ENCODE measurements at places on chromosomes 7 and 10.

GRCh38 chr10:124985162-124985561 lies 43.2 kb downstream of the ZRANB1 start:
- no peak for DNase-seq

DNA sequence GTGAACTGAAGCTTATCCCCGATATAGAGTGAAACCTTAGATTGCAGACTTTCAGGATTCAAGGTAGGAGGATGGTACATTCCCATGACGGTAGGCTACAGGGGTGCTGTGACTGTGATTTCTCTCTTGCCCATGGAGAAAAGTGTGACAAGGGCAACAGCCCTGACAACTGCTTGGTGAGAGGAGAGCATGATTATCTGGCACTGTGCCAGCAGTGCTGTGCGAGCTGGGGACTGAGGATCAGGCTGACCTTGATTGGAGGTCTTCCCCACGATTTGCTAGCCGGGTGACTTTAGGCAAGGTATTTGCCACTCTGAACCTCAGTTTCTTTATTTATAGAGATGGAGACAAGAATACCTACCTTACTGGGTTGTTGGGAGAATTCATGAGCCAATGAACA lies 229.5 kb downstream of the PTEN start:
- no peak for DNase-seq

- no peak for DNase-seq
Measured at GRCh38 chr10:78229950-78230675, 196.4 kb downstream of the RPS24 start.

- DNase-seq = peak; percentile 32
Measured at GRCh38 chr10:91088300-91089140, 131.9 kb upstream of the PCGF5 start.

- DNase-seq = no peak
Measured at GRCh38 chr10:28793482-28793881, 116.2 kb downstream of the BAMBI start.

GRCh38 chr7:30382607-30383006 lies 96.0 kb downstream of the NOD1 start:
- no peak for DNase-seq

DNA sequence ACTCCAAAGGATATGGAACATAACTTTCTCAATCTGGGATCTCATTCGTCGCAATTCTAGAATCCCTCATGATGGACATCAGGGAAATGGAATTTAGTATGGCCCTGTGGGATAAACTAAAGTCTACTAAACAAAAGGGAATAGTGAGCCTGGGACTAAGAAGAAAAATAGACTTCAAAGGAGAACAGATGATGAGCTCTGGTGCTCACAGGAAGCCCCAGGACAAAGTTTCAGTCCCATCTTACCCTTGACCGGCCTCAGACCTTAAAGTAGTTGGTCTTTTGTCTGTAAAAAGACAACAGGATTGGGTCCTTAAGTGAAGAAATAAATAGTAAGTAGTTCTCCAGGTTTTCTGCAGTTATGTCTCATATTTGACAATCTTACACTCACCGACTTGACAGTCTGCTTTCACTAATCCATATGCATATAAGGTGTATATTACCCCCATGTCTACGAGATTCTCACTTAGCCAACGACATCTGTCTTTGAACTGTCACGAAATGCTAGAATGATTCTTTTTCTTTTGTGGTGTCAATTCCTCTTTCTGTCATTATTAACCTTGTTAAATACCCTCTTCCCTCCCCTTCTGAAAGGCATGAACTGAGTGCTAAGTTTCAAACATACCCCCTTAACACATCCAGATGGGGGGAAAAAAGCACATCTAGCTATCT lies 10.9 kb upstream of the IKZF1 start:
- no peak for DNase-seq

- no peak for DNase-seq
Measured at GRCh38 chr7:137342828-137343261, 688 bp downstream of the PTN start.

GRCh38 chr10:62076891-62077290 lies 175.4 kb downstream of the ARID5B start:
- peak; percentile 20 for DNase-seq

DNA sequence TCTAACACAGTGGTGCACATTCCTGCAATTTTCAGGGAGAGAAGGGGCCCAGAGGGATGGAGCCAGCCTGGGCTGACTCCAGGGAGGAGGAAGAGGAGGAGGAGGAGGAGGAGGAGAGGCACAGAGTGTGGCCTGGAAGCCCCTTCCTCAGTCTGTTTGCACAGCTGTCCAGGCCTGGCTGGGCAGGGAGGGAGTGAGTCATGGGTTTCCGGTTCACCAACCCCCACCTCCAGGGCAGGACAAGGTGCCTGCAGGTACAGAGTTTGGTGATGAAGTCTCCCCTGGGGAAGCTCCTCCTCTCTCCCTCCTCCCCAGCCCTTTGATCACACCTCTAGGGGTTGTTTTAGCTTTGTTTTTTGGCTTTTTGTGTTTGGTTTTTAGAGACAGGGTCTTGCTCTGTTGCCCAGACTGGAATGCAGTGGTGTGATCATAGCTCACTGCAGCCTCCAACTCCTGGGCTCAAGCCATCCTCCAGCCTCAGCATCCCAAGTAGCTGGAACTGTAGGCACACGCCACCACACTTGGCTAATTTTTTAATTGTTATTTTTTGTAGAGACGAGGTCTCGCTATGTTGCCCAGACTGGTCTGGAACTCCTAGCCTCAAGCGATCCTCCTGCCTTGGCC lies 77.5 kb upstream of the CUX1 start:
- DNase-seq = no peak

DNA sequence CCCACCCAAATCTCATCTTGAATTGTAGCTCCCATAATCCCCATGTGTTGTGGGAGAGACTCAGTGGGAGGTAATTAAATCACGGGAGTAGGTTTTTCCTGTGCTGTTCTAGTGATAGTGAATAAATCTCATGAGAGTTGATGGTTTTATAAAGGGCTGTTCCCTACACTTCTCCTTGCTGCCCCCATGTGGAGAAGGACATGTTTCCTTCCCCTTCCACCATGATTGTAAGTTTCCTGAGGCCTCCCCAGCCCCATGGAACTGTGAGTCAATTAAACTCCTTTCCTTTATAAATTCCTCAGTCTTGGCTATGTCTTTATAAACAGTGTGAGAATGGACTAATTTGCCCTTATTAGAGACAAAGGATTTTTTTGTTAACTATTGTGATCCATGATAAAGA lies 48.5 kb upstream of the MKX start:
- DNase-seq = no peak

- no peak for DNase-seq
Measured at GRCh38 chr7:137609500-137609899, 237.3 kb downstream of the DGKI start.

- no peak for DNase-seq
Measured at GRCh38 chr10:5665373-5666007, 905 bp downstream of the ASB13 start.

GRCh38 chr7:101241443-101242349 lies 3.2 kb downstream of the FIS1 start:
- no peak for DNase-seq

- DNase-seq = no peak
Measured at GRCh38 chr7:142329062-142329790, 71.4 kb upstream of the PRSS58 start.

- no peak for DNase-seq
Measured at GRCh38 chr7:46201961-46202360, 280.9 kb upstream of the IGFBP3 start.

DNA sequence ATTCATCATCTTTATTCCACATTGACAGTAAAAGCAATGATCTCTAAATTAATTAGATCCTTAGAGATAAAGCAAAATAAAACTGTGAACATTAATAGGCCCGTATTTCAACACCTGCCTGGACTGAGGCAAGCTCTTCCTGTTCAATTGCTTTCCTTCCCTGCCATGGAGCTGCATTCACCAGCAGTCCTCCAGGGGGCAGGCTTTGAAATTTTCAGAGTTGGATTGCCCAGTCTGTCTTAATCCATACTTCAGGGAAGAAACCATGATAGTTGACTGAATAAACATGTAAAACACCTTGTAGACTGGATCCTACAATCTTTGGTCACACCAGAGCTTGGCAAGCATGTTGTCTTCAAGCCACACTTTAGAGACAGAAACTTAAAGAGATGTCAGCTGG lies 936.6 kb downstream of the NRG3 start:
- no peak for DNase-seq

DNA sequence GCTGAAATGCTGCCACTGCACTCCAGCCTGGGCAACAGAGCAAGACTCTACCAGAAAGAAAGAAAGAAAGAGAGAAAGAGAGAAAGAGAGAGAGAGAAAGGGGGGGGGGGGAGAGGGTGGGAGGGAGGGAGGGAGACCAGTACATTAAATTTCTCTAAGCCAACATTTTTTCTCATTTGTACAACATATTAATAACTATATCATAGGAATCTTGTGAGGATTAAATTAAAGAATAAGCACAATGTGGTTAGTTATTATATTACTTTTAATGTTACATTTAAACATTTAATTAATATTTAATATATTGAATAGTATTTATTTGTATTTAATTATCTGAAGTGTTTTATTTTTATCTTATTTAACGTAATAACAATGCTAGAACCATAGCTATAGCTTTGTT lies 53.1 kb downstream of the PLXDC2 start:
- DNase-seq = no peak

GRCh38 chr7:1661461-1661860 lies 8.6 kb upstream of the ELFN1 start:
- DNase-seq = no peak

GRCh38 chr10:13891128-13892000 lies 304.6 kb downstream of the PRPF18 start:
- no peak for DNase-seq

Data from CD4-positive, alpha-beta T cell treated with Interleukin-12 subunit alpha and Interleukin-12 subunit beta, for 1 hour (primary cell).